ENCODE measurements at places on chromosomes 2 and 18. TPM values are rescaled to one million over a fixed set of nuclear protein-coding genes. Genes with fewer than 3 reads are reported as not detected.

DNA sequence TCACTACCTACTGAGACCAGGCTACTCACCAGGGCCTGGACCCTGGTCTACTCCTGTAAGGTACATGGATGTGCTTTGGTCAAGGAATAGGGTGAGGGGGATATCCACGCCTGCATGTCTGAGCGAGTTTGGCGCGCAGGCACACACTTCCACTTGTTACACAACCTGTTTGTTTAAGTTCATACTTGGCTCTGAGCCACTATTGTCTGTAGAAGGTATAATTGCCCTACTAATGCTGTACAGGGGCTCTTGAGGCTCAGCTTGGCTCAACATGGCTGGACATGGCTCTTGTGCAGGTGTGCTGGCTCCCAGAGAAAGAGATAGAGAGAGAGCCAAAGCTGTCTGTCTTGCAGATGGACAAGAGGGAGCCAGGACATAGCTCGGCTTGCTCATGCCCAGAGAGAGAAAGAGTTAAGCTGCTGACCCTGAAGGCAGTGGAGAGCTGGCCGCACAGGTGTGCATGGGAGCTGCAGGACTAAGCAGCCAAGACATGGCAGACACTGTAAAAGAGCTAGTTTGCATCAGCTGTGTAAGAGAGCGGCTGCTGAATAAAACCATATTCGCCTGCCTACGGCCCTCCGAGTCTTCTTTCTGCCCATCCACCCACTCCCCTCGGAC, 35.2 kb downstream of the NPPC start:
- DNase-seq, result no peak

DNA sequence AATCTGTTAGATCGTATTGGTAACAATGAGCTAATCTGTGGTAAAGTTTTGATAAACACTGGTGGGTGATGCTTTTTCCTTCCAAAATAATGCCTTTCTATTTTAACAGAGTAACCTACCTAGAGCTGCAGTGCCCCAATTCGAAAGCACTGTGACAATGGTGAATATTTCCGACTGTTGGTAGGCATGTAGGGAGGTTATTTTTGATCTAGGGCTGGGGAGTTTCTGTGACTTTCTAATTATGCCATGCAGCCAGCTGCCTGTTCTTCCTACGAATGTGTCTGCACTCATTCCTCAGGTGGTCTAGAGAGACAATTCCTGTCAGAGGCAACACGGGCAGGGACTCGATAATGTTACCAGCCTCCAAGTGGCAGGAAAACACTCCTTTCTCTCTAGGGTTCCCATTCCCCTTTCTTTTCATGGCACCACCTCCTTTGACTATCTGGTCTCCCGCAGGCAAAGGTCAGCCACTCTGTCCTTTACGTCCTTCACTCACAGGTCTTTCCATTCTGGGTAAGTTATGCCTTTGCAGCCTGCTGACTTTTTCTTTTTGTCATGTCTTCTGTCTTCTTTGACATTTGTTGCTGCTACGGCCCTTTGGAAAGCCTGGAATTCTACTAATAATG, 167.2 kb upstream of the MGAT5 start:
- DNase-seq, result no peak

GRCh38 chr2:156800065-156800653, 364.0 kb downstream of the GPD2 start:
- DNase-seq, result no peak

- DNase-seq, result no peak
Measured at GRCh38 chr2:191122638-191123294, 28.0 kb downstream of the STAT4 start.

- DNase-seq, result no peak
Measured at GRCh38 chr2:86256982-86257381, 57.7 kb downstream of the MRPL35 start.

GRCh38 chr2:4139316-4139715, 435.9 kb downstream of the DCDC2C start:
- DNase-seq, result no peak

DNA sequence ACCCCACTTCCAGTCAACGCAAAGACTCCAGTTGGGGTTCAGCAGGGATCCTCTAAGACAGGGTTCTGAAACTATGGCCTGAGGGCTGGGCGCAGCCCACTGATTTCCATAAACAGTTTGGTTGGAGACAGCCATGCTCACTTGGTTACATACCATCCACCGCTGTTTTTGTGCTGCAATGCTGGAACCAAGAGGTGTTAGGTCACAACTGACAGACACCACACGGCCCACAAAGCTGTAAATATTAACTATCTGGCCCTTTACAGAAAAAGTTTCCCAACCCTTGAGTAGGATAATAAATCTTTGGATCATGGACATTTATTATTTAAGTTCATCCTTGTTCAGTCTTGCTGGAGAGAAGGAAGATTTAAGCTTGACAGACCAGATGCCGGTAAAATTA, 8.4 kb upstream of the CD226 start:
- no peak for DNase-seq

- no peak for DNase-seq
Measured at GRCh38 chr18:25123438-25124232, 228.3 kb downstream of the ZNF521 start.

DNA sequence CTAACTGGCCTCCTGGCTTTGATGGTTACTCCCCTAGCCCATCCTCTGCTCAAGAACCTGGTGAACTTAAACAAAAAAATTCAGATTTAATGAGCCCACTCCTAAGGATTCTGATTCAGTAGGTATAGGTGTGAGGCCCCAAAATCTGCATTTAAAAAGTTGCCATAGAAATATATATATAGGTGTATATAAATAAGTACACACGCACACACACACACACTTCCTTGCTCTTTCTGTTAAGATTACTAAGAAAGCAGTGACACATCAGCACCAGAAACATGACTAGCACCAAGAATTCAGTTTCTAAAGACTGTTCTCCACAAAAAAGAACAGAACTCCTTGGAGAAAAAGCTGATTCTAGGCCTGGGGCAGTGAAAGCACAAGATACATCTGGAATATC, 17.8 kb downstream of the EML6 start:
- no peak for DNase-seq

DNA sequence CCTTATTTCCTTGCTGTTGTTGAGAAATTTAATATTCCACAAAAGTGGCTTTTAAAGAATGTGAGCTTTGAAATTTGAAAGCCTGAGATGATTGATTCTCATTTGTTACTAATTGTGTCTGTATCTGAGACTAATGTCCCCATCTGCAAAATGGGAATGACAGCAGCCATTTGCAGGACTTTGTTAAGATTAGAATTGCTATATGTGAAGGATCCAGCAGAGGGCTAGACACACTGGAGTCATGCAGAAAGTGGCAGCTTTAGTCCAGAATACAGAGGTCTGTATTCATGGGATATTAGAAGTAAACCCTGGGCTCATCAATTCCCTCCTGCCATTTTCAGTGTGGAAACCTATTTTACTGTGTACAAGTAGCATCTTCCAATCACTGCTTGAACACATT, 296.5 kb upstream of the GYPC start:
- peak; percentile 47 for DNase-seq

- DNase-seq, result peak; percentile 53
Measured at GRCh38 chr2:64632835-64633819, 20.6 kb downstream of the SERTAD2 start.

GRCh38 chr2:132651115-132652045, 18.6 kb downstream of the LYPD1 start:
- DNase-seq, result peak; percentile 54

The GPR75 gene
- total RNA-seq, result 1.2 TPM

The C2orf78 gene
- not detected for total RNA-seq

Measured in cardiac muscle cell (in vitro differentiated cells and primary cell).